ENCODE measurements at places on chromosomes 12 and 14.

DNA sequence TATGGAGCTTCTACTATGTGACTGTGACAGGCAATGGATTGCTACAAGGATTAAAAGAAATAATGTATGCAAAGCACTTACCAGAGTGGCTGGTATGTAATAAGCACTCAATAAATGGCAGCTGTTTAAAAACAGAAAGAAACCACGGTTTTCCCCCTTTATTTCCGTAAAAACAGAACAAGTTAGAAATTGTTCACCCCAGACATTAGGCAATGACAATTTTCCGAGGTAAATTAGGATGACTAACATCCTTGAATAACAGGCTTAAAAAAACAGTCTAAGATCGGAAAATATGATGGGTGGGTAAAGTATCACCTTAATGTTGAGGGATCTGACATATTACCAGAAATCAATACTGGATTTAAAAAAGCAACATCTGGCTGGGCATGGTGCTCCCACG lies 20.9 kb upstream of the CNIH1 start:
- no peak for DNase-seq

- DNase-seq: peak; percentile 60
These were observed 115.8 kb downstream of the DAD1 start for GRCh38 chr14:22472935-22473854.

- DNase-seq: no peak
These were observed 110.7 kb downstream of the SLC25A21 start for GRCh38 chr14:37061697-37062096.

GRCh38 chr14:80615831-80616230 lies 325.7 kb downstream of the CEP128 start:
- DNase-seq: no peak

DNA sequence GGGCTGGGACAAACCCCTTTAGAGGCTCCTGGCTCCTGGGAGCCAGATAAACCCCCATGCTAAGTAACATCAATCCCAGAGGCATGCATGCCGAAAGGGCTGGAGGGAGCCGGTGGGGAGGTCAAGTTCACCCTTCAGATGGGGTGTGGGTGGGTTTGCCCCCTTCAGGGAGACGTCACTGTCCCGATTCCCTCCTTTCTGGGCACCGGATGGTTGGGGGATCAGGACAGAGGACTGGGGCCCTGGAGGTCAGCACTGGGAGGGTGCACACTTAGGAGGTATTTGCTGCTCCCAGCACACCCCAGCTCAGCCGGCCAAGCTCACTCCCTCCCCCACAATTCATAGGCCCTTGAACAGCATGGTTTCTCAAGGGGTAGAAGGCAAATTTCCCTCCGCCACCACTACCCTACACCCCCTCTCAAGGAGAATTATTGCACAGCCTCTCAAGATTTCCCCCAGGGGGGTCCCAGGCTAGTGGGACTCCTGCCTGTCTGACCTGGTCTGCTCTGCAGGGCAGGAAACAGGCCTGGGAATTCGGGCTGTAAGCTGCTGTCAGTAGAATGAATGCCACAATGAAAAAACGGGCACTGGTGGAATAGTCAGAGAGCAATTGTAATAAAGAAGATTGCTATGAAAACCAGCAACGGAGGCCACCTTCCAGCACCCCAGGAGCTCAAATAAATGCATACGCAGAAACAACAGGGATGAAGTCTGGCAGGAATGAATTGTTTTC lies 63.5 kb downstream of the GALNT16 start:
- no peak for DNase-seq

DNA sequence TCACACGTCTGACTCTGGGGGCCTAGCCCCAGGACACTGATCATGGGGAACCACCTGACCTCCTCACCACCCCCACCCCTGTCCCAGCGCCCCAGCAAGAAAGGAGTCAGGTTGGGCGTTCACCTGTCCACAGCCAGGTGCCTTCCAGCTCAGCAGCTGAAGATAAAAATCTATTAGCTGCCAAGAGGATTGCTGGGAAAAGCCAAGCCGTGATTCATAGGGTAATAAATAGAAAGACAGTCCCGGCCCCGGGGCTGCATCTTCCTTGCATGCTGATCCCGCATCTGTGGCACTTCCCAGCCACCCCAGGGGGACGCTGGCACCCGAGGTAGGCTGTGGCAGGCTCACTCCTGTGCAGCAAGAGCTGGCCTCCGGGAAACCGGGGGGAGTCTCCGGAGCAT lies 70.2 kb upstream of the NCOR2 start:
- no peak for DNase-seq

DNA sequence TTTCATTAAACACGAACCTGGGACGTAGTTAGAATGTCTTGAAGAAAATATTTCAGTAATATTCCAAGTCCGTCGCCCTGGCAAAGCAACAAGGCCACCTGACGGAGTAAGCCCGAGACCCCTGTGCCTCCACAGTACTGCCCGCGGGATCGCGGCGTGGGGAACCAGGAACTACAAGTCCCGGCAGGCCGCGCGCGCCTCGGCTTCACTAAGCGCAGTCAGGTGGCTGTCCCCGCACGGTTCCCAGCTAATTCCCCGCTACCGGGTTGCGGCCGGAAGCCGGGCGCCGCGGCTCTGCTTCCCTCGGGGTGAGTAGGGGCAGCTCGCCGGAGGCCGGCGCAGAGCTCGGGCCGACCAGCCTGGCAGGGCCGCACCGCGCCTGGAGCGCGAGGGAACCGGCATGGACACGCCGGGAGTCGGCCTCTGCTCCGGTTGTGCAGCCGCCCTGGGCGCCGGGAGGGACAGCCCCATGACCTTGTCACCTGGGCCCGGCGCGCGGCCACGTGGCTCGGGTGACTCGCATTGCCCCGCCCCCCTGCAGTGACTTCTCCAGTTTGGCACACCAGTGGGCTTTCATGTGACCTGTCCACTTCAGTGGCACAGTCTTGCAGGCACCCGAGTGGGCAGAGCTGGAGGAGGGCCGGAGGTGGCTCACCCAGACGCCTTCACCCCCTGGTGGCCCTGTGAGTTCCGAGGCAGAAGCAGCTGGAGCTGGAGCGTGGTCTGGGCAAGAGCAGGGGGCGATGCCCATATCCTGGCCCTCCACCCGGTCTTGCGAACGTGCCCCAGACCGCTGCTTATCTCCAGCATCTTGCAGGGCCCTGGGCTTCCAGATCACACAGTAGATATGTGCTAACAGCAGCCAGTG lies at the start of gene ADCK1:
ADCK1 (plus strand) TSS at position 247 of the 868 bp plus-strand sequence. CDS start 18,870 bp downstream, outside the sequence.
- peak; percentile 90 for DNase-seq

- no peak for DNase-seq
These were observed 32.7 kb downstream of the JAG2 start for GRCh38 chr14:105135700-105136395.

DNA sequence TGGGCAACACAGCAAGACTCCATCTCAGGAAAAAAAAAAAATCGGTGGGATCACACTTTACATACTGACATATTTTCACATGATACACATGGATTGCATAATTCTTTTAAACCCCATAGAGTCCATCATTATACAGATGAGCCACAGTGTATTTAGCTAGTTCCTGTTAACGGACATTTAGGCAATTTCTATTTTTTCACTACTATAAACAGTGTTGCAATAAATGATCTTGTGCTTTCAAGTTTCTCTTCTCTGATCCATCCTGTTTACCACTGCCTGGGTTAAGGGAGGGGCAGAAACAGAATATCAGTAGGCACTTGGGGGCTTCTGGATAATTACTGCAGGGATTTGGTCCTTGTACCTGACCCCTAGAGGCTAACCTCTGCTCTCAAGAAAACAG lies 43.4 kb upstream of the SPTLC2 start:
- no peak for DNase-seq

- no peak for DNase-seq
These were observed 4.3 kb downstream of the SLC2A14 start for GRCh38 chr12:7868391-7868790.

DNA sequence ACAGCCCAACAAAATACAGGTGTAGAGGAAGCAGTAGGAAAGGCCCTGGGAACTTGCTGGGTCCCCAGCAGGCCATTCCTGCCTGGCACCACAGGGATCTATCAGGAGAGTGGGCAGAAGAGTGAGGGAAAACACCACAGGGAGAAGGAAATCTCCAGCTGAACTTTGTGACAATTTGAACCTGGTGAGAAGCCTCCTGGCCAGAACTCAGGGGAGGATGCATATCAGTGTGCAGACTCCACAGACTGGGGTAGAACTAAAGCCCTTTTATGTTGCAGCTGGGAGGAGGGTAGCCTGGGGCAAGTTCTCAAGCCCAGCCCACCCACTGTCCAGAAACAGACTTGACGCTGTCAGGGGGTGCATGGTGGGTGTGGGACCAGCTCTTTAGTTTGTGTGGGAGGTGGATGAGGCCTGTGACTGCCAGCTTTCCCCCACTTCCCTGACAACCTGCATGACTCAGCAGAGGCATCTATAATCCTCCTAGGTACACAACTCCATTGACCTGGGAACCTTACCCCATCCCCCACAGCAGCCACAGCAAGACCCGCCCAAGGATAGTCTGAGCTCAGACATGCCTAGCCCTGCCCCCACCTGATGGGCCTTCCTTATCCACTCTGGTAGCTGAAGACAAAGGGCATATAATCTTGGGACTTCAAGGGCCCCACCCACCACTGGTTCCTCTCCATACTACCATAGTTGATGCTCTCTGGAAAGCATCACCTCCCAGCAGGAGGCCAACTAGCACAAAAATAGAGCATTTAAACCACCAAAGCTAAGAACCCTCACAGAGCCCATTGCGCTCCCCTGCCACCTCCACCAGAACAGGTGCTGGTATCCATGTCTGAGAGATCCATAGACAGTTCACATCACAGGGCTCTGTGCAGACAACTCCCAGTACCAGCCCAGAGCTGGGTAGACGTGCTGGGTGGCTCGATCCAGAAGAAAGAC lies 28.9 kb downstream of the PNN start:
- peak; percentile 53 for DNase-seq

DNA sequence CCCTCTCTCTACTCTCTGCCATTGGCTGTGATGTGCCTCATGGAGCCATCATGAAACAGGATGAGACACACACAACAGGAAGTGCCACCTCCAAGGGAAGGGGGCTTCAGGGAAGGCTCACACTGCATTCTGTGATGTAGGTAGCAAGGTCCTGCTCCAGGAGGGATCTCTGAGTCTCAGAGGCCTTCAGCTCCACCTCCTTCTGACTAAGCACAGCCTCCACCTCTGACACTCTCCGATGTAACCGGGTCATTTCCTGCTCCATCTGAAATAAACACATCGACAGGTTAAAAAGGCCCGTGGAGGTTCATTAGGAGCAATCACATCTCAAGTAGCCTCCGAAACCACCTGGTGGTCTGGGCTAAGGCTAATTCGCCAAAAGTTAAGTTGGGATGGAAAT lies 93.3 kb downstream of the CIT start:
- DNase-seq: no peak

- no peak for DNase-seq
These were observed 180.6 kb downstream of the AKAP6 start for GRCh38 chr14:32509632-32510187.

GRCh38 chr14:22311636-22312035 lies 277.4 kb downstream of the DAD1 start:
- DNase-seq: no peak

GRCh38 chr12:104551313-104551931 lies 94.7 kb downstream of the CHST11 start:
- no peak for DNase-seq

GRCh38 chr12:9721394-9722092 lies 11.4 kb downstream of the CLECL1 start:
- no peak for DNase-seq

GRCh38 chr12:66708704-66709456 lies 30.0 kb upstream of the GRIP1 start:
- no peak for DNase-seq

- DNase-seq: no peak
These were observed 38.4 kb downstream of the EAPP start for GRCh38 chr14:34501004-34501580.

DNA sequence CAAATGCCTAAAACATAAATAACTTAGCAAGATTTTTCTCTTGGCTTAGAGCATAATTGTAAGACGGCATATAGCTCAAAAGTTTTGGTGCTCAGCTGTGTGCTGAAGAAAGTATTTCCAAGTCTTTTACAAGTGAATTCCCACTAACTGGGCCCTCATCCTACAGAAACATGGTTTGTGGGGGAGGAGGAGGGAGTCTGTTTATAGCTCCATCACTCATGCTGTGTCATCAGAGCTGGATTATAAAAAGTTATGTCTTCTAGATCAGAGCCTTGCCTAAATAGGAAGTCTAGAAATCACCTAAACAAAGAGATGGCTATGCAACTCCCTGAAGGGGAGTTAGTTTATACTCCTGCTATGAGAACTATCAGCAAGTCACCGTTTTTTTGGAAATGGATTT lies 65.9 kb upstream of the OTOGL start:
- no peak for DNase-seq

GRCh38 chr12:73053893-73054292 lies 781.7 kb downstream of the TRHDE start:
- DNase-seq: no peak

DNA sequence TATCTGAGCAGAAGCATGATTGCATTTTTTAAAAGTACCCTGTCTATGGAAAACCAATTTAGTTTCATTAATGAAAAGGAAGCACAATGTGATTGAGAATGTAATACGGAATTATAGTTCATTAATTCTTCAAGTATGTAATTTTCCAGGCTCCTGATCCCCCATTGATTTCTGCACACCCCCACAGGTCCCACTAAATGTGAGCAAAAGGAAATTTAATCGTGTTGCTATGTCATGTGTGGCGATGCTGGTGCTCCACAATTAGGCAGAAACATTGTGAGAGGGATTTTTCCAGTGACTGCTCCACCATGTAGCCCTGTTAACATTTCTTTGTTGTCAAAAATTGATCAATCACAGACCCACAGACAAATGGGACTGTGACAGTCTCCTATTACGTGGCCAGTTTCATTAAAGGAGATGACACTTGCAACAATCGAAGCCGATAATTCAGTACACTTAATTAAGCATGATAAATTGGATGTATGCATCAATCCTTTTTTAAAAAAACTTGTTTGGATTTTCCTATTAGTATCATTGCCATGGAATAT lies 306.0 kb downstream of the NELL2 start:
- DNase-seq: no peak

- DNase-seq: no peak
These were observed 16.0 kb upstream of the AQP2 start for GRCh38 chr12:49934505-49934904.

DNA sequence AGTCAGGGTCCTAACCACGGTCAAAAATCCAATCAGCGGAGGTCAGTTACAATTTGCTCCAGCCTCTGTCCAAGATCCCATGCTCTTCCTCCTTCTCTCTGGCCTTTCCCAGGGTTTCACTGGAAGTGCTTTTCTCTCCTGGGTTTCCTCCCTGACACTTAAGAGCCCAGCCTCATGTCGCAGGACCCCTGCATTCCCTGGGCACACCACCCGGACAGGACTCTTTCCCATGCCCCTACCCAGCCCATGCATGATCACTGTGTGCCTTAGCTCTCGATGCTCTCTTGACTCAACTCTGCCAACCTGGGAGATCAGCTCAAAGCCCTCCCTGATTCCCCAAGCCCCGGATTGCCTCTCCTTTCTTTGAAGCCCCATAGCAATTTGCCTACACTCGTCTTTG lies 15.5 kb upstream of the TAC3 start:
- no peak for DNase-seq

GRCh38 chr14:54094765-54095164 lies 138.1 kb upstream of the BMP4 start:
- no peak for DNase-seq

DNA sequence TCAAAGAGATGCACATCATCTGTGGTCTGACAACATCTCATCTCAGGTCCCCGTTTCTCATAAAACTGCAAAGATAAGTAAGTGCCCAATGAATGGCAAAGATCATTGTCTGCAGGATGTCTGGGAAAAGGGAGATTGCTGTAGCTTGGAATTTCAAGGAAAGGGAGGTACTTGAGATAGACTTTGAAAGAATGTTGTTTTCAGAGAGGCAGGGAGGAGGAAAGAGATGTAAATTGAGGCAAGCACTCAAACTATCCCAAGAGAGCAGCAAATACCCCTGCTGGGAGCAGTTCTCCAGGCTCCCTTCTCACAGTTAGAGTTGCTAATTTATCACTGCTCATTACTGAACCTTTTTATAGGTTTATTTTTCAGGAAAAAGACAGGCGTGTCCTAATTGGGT lies 107.1 kb downstream of the MYRFL start:
- DNase-seq: no peak

All from ecto neural progenitor cell (in vitro differentiated cells).